ENCODE measurements at places on chromosomes 5 and 9.

DNA sequence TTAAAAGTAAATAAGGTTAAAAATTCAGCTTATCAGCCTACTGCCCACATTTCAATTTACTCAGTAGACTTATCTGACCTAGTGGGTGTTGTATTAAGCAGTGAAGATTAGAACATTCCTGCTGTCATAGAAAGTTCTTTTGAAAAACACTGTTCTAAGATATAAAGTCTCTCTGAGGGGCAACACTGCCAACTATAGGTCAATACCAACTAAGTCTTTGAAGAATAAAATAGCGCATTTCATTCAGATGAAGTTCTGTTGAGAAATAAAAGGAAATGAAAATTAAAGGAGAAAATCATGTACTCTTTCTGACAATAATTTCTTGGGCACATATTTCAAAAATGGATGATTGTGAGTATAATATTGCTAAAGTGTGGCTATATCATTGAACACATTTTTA is 86.8 kb downstream of the PTPRD start:
- no peak for DNase-seq

GRCh38 chr9:28607843-28608242 is 1034.6 kb upstream of the C9orf72 start:
- no peak for DNase-seq

- no peak for DNase-seq
Observed at GRCh38 chr9:92668746-92669526, 995 bp downstream of the IPPK start.

DNA sequence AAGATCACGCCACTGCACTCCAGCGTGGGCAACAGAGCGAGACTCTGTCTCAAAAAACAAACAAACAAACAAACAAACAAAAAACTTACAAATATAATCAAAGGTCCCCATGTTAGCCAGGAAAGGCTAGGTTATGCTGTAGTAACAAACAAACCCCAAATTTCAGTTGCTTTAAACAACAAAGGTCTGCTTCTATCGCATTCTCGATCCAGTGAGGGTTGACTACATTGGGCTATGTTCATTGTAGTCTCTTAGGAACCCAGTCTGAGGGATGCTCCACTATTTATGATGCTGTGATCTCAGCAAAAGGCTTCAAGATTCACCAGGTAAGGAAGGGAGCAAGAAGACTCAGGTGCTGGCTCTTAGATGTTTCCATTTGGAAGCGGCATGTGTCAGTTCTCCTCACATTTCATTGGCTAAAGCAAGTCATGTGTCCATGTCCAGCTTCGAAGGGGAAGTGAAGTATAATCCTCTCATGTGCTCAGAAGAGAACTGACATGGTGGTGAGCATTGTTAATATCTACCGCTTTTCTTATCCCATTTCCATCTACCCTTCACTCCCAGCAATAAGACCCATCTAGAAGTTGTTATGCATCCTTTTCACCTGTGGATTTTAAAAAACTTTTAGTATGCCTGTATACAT is 26.5 kb upstream of the NEK6 start:
- no peak for DNase-seq

- no peak for DNase-seq
Observed at GRCh38 chr5:105762728-105763127, 1908.0 kb downstream of the EFNA5 start.

GRCh38 chr5:143641549-143642355 is 170.2 kb upstream of the HMHB1 start:
- no peak for DNase-seq

GRCh38 chr5:79561525-79561893 is 47.6 kb upstream of the HOMER1 start:
- DNase-seq: no peak

DNA sequence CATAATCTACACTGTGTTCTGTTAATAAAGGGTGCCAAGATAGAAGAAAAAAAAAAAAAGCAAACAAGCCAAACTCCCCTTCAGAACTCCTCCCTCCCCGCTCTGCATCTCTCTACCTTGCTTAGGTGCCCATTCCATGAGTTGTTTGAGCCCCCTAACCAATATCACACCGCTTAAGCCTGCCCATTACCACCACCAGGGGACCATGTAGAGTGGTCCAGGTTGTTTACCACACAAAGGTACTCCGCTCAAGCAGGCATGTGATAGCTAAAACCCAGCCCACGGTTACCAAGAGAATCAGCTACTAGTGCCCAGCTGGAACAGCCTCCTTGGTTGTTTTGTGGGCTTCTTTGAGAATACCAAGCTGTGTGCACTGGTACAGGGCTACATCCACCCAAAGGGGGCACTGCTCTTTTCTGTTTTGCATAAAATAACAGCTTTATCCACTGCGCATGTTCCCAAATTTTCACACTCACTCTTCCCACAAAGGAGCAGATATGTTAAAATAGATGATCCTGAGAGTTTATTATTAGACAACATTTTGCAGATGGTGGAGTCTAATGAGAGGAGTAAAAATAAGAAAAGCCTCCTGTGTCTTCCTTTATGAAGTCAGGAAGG is 304.1 kb downstream of the DEPDC1B start:
- no peak for DNase-seq

DNA sequence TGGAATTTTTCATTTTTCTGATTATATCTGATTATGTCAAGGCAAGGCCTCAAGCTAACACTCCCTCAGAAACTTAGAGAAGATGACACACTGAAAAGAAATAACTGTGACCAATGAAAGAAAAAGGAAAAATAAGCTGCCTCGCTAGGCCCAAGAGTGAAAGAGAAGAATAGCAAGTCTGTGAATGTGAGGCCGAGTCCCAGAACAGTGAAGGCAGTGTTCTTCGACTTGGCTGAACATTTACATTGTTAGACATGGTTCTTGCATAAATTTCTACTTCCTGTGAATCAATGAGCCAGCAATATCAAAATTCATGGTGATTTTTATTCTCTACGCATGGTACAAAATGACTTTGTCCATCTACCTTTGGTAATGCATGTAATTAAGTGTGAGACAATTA is at the start of gene ATP10B:
Gene ATP10B, minus strand, starts transcription at position 163 of the 400 bp plus-strand sequence. CDS start 164,137 bp downstream, outside the sequence.
- DNase-seq: peak; percentile 97

DNA sequence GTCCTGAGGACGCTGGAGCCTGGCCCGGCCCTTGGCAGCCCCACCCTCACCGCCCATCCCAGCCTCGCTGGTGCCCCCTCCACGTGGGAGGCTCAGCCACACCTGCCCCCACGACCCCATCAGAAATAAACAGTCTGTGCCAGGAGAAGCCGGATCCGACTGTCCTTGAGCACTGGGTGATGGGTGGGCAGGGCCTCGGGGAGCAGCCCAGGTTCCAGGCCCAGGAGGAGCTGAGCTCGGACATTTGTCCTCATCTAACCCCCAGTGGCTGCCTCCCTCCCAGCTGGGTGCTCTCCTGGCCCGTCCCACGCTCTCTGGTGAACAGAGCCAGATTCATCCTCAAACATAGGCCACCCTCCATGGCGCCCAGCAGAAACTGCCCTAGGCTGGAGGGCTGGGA is 4.6 kb upstream of the PTGDS start:
- DNase-seq: no peak

DNA sequence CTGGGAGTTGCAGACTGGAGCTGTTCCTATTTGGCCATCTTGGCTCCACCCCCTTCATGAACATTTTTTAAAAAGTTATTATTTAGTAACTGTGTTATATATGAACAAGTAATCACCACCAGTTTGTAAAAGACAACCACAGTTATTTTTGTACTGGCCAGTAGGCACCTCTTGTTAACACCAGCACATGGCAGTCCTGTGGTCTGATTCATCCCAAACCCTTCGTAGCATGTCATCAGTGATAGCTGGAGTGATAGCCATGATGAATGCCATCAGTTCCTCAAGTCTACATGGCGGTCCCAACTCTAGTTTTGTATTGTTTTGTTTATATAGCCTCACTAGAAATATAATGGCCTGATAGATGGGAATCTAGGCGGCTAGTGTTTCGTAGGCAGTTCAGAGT is 74.2 kb downstream of the CDC42SE2 start:
- DNase-seq: no peak

- no peak for DNase-seq
Observed at GRCh38 chr9:131097948-131098278, 1.6 kb downstream of the AIF1L start.

DNA sequence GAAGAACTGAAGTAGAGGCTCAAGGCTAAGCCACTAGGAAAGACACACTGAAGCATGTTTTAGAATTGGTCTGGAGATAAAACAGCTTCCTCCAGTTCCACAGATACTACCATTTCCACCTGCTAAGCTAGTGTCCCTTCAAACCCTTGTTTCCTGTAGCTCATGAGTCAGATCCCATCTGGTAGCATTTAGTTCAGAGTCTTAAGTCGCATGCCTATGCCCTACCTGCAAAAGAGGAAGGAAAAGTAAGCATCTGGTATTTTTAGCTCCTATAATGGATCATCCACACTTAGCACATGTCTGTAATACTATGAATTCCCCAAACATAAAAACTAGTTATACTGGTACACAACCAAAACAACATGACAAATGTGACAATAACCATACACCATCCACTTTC is 92.1 kb downstream of the CDKN2A start:
- no peak for DNase-seq

GRCh38 chr5:93583439-93583767 is 381 bp downstream of the NR2F1 start:
- DNase-seq: no peak

DNA sequence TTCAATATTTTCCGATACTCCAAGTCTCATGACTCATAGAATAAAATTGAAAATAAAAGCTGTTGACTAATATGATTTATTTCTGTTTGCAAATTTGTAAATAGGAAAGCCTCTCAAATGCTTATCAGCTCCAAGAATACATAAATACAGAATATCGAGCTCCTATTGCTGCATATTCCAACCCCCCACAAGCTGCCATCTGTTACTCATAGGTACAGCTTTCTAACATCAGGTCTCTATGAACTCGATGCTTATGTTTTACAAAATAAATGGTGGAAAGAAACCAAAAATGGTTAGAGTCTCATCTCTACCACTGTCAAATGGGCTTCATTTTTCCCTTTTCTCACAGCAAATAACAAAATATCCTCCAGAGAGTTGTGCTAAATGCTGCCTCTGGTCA is 631.6 kb upstream of the CDH18 start:
- peak; percentile 5 for DNase-seq

GRCh38 chr9:37902796-37903646 is 906 bp downstream of the SLC25A51 start:
- DNase-seq: peak; percentile 24

DNA sequence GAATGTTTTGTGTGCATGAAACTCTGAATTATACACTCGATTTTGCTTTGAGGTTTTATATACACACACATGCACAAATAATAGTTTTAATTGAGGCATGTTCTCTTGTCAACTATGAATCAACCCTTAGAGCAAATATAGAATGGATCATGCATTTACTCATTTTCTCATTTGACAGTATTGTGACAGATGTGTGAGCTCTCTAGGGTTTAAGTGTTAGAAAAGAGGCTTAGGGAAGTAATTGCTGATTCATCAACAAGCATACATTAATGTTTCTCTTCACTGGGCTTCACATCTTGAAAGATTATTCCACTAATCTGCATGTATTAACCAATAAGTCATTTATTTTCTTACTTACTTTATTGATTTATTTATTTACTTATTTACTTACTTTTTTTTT is 1356.8 kb upstream of the ACO1 start:
- no peak for DNase-seq

DNA sequence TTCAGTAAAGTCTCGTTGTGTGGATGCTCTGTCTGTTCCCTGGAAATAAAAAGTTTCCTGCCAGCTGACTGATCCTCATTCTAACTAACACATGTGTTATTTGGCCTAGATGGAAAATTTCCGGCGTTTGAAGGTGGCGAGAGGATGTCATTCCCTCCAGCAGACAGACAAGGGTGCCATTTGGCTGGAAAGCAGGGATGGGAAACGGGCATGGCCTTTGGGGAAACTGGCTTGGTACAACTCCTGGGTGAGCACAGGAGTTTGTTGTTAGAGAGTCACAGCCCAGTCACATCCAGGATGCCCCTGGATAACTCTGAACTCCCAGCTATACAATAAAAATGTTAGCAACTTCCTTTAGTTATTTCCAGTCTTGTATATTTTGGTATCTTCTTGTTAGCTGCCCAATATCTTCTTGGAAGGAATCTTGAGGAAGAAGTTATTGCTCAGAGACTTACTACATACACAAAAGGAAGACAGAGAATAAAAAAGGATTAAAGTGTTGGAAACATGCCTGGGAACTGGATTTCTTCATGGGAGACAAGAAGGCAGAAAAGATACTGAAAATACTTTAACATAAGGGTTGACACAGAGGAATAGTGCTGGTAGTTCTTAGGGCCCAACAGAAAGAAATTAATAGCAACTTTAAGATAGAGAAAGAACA is 41.9 kb downstream of the TEK start:
- no peak for DNase-seq

- DNase-seq: no peak
Observed at GRCh38 chr5:84411832-84412605, 27.3 kb upstream of the EDIL3 start.

- DNase-seq: no peak
Observed at GRCh38 chr9:18756712-18757125, 276.3 kb downstream of the SAXO1 start.

DNA sequence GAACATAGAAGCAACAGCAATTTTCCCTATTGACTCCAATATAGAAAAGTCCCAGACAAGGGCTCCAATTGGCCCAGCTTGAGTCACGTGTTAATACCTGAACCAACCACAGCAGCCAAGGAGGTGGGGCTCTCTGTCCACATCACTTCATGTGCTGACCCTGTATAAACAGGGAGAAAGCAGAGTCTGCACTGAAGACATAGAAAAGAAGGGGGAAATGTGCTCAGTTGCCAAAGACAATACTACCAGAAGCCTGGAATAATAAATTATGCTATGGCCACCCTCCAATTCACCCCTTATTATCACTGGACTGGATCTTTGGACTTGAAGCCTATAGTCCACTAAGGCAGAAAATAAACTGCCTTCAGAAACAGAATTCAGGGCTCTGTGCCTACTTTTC is 275.4 kb downstream of the EPB41L4A start:
- no peak for DNase-seq

DNA sequence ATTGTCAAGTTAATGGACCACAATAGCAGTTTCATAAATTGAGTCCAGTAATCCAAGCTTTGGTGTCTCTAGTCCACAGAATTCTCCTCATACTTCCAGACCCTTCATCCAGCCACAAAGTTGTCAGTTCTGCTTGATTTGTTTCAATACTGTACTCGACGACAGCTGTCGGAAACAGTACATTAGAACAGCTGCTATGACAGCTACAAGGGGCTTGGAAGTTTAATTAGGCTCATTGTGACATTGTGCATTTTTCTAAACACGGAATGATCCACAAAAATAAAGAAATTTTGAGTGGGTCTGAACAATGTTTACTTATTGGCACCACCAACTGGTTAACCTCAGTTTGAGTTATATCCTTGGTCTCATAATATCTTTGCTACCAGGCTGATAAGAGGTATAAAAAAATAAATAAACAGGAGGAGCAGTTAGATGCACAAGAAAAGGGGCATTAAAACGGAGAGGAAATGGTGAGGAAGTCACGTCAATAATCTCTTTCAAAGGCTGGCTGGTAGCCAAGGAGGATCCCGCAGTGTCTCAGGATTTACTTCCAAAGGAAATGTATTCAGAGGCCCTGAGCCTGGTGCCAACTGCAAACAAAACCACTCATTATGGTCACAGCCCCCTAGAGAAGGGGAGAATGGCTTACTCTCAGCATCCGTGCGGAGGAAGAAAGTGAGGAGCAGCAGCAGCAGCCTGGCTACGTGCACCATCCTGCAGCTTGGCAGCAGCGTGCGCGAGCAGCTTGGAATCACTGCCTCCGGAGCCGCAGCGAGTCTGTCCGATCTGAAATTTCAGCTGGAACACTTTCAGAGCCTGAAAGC is 933.8 kb upstream of the DMAC1 start:
- DNase-seq: peak; percentile 78

Measured in pons (tissue), 1 donor.